ENCODE measurements at places on chromosomes 2 and 18. TPM values are rescaled to one million over a fixed set of nuclear protein-coding genes. Genes with fewer than 3 reads are reported as not detected.

The MC5R gene
- not detected for total RNA-seq

The FBXO48 gene
- total RNA-seq, result 0.33 TPM

The CYP26B1 gene
- 12.8 TPM for total RNA-seq

The MAT2A gene
- 95.6 TPM for total RNA-seq

The GREB1 gene
- total RNA-seq, result 3.1 TPM

The TCF23 gene
- not detected for total RNA-seq

The PROKR1 gene
- total RNA-seq, result not detected

The HJURP gene
- total RNA-seq, result 0.37 TPM

The TMEM127 gene
- 95.2 TPM for total RNA-seq

The LHCGR gene
- total RNA-seq, result not detected

The TXNDC2 gene
- not detected for total RNA-seq

GRCh38 chr2:58669998-58670397, 428.9 kb upstream of the FANCL start:
- DNase-seq, result no peak

- DNase-seq, result no peak
Measured at GRCh38 chr2:177056481-177056929, 156.1 kb upstream of the HNRNPA3 start.

DNA sequence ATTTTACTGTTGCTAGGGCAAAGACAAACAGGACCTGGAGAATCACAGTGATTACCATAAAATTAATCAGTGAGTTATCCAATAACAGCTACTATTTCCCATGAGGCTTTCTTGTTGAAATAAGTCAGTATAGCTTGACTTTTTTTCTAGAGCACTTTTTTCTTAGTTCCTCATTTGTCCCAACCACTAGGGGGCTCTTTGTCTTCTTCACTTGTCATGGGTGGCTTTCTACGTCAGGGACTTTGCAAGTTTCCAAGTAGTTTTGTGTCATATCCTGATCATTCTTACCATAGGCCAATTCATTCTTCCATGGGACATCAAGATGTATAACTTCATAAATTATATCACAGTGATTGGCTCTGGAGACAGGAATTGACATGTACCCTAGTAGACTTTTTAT, 1019.6 kb upstream of the PIK3C3 start:
- DNase-seq, result no peak

DNA sequence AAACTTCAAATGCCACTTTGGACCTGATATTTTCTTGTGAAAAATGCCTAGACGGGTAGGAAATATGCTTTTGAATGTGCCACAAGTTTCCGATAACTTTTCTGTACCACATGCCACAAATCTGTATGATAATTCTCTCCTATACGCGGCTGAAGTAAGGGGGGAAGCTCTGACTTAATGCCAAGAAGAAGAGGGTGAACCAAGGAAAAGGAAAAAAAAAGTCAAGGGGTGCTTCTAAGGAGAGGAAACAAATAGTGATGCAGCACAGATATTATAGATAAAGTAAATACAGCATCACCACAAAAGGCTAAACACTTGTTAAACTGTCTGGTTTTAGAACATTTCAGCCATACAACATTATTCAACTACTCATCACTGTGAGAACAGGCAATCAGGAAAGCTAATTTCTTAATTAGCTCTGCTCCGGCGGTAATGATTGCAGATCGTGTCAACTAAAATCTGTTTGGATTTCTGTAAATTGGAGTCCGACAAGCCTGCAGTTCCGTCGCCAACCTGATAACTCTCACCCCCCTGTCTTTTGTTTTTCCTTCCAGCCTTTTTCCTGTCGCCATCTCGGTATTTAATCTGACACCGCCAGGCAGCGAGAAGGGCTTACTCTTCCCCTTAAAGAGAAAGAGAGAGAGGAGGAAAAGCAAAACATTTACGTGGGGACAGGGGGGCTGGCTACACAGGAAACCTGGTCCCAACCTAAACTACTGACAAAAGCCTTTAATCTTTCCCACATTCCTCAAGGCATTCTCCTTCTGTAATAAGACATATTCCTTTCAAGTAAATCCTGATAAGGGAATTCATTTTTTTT, 67.5 kb downstream of the ZEB2 start:
- no peak for DNase-seq

GRCh38 chr18:11666176-11666575, 22.9 kb upstream of the GNAL start:
- no peak for DNase-seq

DNA sequence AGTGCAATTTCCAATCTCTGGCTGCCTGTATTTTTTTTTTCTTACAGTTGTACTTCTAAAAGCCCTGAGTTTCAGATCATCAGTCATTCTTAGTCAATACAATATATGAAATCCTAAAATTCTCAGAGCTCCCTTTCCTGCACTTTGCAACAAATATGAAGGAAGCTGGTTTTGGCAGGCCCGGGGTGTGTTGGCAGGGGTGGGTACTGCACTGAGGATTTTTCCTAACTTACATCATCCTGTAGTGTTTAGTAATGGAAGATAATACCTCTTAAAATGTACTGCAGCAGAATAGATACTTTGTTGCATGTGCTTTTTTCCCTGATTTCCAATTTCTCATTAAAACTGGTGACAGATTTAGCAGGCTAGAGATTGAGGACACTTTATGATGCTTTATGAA, 374.6 kb downstream of the PTH2R start:
- no peak for DNase-seq

DNA sequence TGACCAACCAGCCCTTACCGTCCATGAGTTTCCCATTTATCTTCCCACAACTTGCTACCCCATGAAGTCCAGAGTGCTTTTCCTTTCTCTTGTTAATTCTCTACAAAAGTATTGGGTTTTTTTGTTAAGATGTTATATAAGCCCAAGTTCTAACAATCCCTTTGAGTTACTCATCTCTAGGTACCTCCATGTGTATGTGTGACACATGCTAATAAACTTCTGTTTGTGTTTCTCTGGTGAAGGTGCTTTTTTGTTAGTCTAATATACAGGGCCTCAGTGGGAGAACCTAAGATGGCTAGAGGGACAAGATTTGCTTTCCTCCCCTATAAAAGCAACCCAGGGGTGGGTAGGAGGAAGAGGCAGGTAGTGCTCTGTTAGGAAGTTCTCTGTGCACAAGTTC, 31.8 kb upstream of the RMDN2 start:
- no peak for DNase-seq

DNA sequence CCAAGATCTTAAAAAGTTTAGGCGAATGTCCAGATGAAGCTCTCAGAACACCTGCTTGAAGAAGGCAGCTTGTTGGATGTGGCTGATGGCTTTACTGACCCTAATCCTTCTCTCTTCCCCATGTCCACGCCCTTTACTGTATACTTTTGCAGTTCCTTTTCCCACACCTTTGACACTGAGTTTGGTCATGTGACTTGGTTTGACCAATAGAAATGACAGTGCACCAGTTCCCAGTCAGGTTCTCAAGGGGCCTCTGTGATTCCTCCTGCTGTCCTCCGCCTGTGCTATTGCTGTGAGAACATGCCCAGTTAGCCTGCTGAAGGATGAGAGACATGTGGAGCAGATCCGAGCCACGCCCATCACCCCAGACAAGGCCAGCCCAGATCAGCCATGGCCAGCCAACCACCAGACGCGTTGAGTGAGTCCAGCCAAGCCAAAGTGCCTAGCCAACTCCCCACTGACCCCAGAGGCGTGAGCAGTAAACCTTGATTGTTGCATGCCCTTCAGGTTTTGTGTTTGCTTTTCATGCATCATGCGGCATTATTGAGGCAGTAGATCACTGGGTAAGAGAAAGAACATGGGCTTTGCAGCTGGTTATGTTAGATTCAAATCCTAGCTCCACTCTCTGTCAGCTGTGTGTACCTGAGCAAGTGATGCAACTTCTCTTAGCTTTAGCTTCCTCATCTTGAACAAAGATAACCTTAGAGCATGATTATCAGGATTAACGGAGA, 258.0 kb upstream of the SIX2 start:
- no peak for DNase-seq

DNA sequence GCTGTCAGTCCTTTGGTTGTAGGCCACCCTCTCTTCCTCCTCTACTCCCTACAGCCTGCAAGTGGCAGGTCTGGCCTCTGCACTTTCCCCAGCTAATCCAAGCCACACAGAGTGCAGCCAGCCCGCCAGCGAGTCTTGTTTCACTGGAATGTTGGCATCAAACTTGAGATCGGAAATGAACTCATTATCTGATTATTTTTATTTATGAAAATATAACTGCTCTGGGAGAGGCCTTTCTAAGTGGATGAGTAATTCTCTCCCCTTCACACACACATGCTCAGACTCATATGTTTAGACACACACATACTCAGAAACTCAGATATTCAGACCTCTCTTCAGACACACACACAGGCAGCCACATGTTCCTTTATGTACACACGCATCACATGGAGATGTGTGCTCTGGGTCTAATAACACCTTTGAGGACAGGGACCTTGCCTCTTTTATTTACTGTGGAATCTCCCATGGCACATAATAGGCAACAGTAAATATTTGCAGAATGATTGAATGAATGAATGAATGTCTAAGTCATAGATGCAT, 151.3 kb downstream of the ZFP36L2 start:
- peak; percentile 95 for DNase-seq

DNA sequence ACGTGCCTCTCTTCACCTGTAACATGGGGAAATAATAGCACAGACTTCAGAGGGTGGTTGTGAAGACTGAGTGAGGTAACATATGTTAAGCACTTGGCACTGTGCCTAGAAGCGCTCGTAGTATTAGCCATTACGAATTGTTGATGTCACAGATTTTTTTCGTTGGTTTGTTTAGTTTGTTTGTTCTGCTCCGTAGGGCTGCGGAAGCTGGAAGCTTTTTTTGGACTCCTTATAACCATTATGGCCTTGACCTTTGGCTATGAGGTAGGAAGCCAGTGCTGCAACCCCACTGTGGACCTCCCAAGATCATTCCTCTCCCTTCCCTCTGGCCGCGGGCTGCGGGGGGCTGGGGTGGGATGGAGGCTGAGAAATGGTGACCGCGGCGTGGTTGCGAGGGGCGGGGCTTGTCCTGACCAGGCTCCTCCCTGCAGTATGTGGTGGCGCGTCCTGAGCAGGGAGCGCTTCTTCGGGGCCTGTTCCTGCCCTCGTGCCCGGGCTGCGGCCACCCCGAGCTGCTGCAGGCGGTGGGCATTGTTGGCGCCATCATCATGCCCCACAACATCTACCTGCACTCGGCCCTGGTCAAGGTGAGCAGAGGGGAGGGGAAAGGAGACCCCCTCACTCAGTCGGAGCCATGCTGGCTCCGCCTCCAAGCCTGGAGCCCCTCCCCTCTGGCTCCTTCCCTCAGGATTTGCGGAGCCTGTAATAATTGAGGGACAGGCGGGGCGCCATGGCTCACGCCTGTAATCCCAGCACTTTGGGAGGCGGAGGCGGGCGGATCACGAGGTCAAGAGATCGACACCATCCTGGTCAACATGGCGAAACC, 5.5 kb downstream of the SLC11A1 start:
- DNase-seq, result no peak

DNA sequence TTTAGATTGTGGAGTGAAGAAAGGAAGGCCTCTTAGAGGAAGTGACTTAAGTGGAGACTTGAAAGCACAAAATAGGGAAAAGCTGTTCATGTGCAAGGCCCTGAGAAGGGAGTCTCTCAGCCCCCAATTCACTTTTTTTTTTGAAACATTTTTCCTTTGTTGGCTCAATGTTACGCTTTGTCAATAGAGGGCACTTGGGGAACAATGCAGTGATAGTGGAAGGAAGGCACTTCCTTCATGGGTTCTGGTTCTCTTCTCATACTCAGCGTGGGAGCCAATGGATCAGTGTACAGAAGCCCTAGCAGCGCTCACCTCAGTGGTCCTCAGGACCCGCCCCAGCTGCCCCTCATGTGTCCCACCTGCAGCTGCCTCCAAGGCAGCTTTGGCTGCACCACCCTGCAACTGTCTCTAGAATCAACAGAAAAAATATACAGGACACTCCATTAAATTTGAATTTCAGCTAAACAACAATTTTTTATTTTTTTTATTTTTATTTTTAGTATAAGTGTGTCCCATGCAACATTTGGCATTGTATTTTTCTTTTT, 8.6 kb upstream of the C2orf42 start:
- DNase-seq, result no peak

GRCh38 chr2:212953170-212953920, 198.1 kb downstream of the IKZF2 start:
- no peak for DNase-seq

- no peak for DNase-seq
Measured at GRCh38 chr2:56009758-56010458, 86.3 kb upstream of the EFEMP1 start.

DNA sequence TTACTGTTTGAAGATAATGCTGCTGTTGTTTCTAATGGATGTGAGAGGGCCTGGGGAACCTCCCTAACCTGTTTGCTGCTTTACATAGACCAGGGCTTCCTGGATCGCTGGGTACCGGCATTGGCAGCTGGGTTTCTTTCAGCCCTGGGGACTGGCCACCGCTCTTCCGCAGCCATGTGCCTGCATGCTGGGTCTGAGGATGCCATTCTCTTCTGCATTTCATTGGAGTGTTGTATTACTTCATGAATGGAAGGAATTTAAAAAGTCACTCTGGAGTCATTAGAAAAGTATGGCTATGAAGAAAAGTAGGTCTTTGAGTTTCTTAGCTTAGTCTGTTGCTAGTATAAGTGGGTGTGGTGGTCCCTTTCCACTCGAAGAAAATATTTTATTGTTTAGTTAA, 107.3 kb upstream of the MGAT5 start:
- DNase-seq, result no peak

GRCh38 chr2:70639841-70640436, 86.3 kb upstream of the TGFA start:
- no peak for DNase-seq

DNA sequence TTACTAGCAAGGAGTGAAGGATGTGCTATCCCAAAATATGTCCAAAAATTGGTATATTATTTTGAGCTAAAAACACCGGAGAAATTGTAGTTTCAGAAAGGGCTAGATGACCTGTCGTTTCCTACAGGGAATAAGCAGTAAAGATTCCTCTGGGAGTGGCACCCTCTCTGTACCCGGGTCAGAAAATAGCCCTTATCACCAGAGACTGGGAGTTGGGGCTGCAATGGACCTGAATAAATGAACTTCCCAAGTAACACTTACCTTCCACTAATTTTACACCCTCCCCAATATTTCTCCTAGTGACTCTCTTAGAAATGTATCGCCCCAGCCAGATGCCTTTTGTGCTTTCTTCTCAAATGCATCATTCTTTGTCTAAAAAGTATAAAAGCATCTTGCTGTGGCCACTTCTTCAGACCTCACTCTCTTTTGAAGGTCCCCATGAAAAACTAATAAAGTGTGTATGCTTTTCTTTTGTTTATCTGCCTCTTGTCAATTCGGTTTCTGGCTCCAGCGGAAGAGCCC, 734 bp upstream of the RMC1 start:
- no peak for DNase-seq

DNA sequence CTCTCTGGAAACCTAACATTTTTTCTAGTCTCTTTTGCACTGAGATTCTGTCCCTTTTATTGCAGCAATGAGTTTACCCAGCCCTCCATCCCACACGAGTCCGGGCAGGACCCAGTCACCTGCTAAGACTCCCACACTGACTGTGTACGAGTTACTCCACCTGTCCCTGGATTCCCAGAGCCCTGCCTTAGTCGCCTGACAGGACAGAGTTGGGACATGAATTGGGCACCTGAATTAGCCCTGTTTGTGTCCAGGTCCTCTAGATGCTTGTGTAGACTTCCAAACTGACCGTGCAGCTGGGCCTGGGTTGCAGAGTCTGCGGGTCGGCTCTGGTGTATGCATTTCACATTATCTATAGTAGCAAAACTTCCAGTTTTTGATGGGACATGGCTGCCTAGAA, 238.7 kb downstream of the VAPA start:
- no peak for DNase-seq

GRCh38 chr2:166373105-166373504, 2.6 kb downstream of the SCN9A start:
- no peak for DNase-seq
